ENCODE measurements at places on chromosomes 2 and 18.

- no peak for DNase-seq
Measured at GRCh38 chr2:105972246-105972645, 221.9 kb downstream of the UXS1 start.

DNA sequence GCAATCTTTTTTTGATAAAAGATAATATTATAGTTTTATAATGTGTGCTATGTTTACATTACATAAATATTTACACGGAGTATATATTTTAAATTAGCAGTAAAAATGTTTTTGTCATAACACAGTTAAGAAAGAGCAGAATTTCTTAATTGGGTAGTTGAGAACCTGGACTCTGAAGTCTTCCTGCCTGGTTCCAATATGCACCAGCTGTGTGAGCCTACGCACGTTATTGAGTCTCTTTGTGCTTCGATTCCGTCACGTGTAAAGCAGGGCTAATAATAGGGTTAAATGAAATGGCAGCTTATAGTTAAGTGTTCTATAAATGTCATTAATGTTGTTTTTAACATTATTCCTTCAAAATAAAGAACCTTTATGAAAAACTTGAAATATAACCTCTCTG is 1.2 kb upstream of the CCDC88A start:
- no peak for DNase-seq

DNA sequence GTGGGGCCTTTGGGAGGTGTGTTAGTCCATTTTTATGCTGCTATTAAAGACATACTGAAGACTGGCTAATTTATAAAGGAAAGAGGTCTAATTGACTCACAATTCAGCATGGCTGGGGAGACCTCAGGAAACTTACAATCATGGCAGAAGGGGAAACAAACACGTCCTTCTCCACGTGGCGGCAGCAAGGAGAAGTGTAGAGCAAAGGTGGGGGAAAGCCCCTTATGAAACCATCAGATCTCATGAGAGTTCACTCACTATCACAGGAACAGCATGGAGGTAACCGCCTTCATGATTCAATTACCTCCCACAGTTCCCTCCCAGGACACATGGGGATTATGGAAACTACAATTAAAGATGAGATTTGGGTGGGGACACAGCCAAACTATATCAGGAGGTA is 187.1 kb upstream of the OSR1 start:
- no peak for DNase-seq

GRCh38 chr2:62817995-62818713 is 112.6 kb downstream of the EHBP1 start:
- no peak for DNase-seq

Data from CD4-positive, alpha-beta T cell treated with Interleukin-6 for 4 hours (primary cell).